ENCODE measurements at places on chromosomes 2 and 18.

DNA sequence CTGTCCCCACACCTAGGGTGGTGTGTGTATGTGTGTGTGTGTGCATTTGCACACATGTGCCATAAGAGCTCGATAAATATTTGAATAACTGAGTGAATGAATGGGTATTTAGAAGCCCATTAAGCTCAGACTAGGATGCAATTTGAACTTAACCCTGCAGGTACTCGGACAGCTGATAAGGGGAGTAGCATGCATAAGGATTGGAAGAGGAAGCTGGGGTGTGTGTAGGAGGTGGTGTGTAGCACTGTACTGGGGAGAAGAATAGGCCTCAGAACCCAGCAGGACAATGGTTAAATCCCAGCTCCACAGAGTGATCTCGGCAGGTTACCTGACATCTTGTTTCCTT, 1.8 kb upstream of the KCNF1 start:
- no peak for DNase-seq

DNA sequence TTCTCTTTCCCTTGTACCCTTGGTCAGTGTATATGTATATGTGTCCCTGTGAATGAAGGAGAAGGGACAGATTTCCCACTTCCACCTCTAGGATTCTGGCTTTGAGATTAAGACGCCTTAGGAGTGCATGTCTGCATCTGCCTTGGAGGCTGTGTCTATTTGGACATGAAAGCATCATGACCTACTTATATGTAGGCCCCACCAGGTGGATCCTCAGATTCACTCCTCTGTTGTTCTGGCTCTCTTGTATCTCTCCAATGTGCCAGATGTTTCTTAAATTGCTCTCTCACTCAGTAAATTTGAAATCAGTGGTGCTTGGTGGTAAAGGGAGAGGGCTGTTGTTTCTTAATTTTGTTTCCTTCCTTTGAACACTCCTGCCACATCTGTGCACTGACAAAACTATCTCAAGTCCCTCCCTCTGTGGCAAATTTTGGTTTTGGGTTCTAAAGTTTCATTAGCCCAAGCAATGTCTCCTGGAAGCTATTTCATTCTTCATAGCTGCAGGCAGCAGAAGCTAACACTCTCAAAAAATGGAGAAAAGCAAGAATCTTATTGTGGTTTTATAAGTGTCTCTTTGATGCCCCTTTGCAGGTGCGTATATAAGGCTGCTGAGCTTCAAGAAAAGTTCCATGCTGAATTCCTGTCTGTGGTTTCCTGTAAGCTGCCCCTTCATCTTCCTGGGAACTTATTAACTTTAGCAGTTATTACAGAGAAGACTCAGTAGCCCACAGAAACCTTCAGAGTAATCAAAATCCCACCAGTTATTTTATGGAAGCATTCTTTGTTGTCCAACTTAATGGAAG, 179.7 kb upstream of the SETBP1 start:
- DNase-seq = no peak

- no peak for DNase-seq
Observed at GRCh38 chr2:46114996-46115395, 182.2 kb upstream of the EPAS1 start.

DNA sequence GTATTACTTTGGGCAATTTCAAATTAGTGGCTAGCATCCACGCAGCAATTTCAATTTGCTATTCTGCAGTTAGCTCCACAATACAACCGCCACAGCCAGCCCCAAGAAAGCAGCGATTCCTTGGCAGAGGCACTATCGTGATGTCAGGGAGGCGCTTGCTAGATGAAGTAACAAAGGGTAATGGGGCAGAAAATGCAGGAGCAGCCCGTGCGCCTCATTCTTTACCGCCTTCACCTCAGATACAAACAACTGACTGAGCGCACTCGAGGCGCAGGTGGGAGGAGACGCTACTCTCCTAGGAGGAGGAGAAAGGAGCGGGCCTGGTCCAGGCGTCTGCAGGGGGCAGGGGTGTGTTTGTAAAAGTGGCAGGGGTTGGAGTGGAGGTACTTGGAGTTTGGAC, 76.9 kb upstream of the ASB18 start:
- DNase-seq = no peak

- no peak for DNase-seq
Observed at GRCh38 chr18:379681-380330, 112.0 kb upstream of the THOC1 start.

- DNase-seq = no peak
Observed at GRCh38 chr2:1997409-1997808, 253.1 kb upstream of the PXDN start.

- DNase-seq = no peak
Observed at GRCh38 chr18:63949068-63949737, at the start of gene HMSD. HMSD (plus strand) TSS chr18:63949301; CDS start chr18:63953456, 4,155 bp downstream.

DNA sequence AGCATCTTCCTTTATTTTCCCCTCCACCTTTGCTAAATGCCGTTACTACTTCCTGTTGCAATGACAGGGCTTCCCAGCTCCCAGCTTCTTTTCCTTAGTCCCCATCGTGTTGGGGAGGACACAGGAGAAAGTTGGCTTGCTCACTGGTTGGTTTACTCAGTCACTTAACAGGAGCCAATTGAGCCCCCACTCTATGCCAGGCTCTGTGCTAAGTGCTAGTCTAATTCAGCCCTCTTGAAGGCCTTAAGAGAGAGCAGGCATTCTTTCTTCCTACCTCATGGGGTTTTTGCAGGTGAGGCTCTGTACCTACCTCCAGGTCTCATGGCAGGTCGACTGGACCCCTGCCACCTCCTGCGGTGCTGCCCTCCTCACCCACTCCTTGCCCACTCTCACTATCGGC, 20.1 kb downstream of the TANC1 start:
- no peak for DNase-seq

DNA sequence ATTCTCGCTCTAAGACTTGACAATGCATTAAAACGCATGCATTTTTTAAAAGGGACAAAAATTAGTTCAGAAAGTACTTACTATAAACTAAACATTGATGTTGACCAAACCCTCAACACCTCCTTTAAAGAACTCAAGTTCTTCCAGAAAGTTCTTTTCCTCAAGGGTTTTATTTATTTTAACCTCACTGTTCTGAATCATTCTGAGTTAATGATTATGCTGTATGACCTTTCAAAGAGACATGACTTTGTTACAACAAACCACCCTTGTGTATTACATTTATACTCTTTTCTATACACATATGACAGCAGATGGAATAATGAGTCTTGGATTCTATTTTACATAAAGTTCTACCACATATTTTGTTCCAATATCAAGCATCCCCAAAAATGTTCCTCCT, 139.8 kb upstream of the CCDC150 start:
- no peak for DNase-seq

- no peak for DNase-seq
Observed at GRCh38 chr2:160703648-160704585, 210.3 kb upstream of the RBMS1 start.
